ENCODE measurements at places on chromosomes 2 and 18. TPM values are rescaled to one million over a fixed set of nuclear protein-coding genes. Genes with fewer than 3 reads are reported as not detected.

CTAGE1 gene
- total RNA-seq = not detected

ACADL gene
- not detected for total RNA-seq

UGT1A8 gene
- not detected for total RNA-seq

ADRA2B gene
- total RNA-seq = not detected

PTPRN gene
- not detected for total RNA-seq

NT5C1B gene
- total RNA-seq = not detected

ALPP gene
- total RNA-seq = not detected

DNA sequence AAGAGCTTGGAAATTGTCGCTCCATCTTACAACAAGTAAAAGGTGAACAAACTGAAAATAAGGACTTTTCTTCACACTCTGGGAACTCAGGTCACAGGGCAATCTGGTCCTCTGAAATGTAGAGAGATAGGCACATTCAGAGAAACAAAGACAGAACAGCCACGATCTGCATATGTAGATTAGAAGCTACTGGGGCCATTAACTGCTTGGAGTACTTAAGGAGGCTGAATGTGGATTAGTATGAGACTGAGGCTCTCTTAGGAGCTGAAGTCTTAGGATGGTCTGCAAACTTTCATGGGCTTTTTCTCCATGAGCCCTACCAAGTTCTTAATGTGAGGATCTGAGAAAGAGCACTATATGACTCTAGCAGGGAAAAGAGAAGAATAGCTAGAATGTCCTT is 265.3 kb upstream of the NXPH2 start:
- no peak for DNase-seq

GRCh38 chr2:48126162-48126561 is 219.9 kb upstream of the FBXO11 start:
- DNase-seq = no peak

DNA sequence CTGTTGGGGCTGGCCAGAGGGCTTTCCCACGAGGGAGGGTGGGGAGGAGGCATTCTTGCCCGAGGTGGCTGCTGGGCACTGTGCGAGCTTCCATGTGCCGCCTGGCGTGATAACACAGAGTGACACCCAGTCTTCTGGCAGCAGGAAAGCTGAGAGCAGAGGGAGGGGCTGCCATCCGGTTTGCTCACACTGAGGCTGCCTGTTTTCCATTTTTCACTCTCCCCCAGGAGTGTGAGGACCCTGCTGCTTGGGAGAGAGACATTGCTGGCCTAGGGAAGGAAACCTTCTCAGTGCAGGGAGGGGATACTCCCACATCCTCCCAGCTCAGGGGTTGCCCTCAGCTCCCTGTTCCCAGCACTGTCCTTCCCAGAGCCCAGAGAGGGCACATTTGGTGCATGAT is 73.1 kb downstream of the INHBB start:
- no peak for DNase-seq

GRCh38 chr2:138779781-138780445 is at the start of gene NXPH2:
NXPH2 (minus strand) TSS chr2:138780390; CDS start chr2:138780241, 149 bp downstream.
- DNase-seq = no peak

- DNase-seq = no peak
Measured at GRCh38 chr2:96771796-96772618, 11.3 kb downstream of the CNNM4 start.

DNA sequence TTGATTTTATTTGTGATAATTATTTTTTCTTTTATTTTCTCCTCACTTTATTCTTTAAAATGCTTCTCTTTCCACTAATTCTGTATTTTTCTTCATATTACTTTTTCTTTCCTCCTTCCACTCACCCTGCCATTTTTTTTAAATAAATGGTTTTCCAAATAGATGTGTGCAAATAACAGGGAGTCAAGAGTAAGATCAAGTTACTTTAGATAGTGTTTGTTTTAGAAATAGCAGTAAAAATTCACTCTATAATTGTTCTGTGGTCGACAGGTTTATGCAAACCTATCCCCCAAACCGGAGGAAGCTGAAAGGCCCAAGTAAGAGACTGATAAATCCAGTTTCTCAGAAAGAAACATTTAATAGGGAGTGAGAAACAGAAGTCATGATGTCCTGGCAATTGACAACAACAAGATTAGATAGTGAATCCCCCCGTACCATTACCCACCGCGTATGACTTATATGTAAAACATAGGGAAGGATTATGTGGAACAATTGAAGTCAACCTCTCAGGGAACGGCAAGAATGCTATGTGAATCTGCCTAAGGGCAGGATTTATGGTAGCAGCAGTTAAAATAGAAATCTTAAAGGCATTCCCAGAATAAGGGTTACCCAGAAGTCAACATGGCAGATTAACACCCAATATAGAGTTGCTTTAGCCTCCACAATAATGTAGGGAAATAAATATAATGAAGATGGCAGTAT is 75.5 kb downstream of the KYNU start:
- no peak for DNase-seq

DNA sequence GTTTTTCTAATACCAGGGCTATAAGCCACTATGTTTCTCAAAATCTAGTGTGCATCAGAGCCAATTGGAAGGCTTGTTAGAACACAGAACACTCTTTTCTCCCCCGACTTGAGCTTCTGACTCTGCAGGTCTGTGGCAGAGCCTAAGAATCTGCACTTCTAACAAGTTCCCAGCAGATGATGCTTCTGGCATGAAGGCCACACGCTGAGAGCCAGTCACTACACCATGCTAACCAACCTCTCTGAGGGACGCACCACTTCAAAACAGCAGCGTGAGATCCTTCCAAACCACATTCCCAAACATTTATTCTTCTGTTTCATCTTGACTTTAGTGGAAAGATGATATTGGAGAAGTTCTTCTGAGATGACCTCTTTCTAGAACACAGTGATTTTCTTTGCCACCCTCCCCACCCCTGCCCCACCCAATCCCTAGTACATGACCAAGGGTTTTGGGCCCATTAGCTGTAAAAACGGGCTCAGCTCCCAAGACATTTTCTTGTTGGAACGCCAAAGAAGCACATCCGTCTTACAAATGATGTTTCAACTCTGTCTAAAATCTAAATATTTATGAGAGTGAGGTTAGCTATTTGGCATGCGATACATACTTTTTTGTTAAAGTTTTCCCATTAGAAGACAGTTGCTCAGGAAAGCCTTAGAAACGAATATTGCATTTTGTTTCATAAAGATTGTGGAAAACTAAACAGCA is 391.9 kb downstream of the TMEM182 start:
- no peak for DNase-seq

- no peak for DNase-seq
Measured at GRCh38 chr2:207332480-207333212, 166.9 kb upstream of the KLF7 start.

- no peak for DNase-seq
Measured at GRCh38 chr2:186569897-186570296, 20.0 kb upstream of the ITGAV start.

- no peak for DNase-seq
Measured at GRCh38 chr2:17763641-17764333, 9.8 kb downstream of the GEN1 start.

GRCh38 chr2:232857158-232857563 is 12.9 kb upstream of the SNORC start:
- DNase-seq = no peak

- DNase-seq = no peak
Measured at GRCh38 chr2:217366966-217367365, 507.1 kb upstream of the TNP1 start.

GRCh38 chr2:68612765-68613519 is 30.4 kb upstream of the PROKR1 start:
- DNase-seq = no peak

DNA sequence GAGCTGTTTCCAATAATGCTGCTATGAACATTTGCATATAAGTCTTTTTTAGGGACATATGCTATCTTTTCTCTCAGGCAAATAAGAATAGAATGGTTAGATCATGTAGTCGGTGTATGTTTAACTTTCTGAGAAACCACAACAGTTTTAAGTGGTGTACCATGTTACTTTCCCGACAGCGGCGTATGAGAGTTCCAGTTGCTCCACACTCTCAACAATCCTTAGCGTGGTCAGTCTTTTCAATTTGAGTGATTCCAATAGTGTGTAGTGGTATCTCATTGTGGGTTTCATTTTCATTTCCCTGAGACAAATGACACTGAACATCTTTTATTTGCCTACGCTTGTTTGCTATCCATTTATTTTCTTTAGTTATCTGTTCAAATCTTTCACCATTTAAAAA is 149.5 kb downstream of the ACOXL start:
- DNase-seq = no peak

DNA sequence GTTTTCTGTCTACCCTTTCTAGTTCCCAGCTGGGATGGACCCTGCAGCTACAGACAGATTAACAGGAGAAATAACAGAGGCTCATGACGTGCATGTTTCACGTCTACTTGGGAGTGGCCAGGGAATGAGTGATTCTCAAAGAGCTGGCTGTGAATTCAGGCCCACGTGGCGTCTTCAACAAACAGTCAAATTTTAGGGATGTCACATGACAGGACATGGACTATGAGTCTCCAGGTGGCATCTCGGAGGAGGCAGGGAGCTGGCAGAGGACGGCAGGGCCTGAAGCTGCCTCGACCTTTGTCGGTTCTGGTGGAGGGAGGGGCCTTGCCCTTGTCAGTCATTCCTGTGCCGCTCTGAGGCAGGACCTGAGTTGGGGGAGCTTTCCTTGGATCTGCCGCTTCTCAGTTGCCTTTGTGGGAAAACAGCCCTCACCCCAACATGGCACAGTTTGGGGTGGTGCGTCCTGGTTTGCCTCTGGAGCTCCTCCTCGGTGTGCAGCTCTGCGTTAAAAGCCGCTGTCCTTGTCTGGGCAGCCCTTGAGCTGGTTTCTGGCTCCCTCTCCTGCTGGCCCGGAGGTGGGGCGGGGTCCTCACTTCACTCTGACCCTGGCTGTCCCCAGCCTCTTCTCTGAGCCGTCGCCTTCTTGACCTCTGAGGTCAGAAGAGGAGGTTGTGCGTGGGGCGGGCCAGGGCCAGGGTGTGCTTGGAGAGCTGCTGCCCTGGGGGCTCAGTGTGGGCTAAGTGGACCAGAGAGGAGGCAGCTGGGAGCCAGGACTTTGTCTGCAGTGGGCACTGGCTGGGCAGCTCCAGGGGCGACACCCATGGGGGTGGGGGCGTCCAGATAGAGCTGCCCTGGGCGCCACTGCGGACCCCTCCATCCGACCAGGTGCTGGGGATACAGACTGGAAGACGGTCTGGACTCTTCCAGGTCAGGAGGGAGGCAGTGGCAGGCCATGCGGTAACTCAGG is 12.1 kb upstream of the GAL3ST2 start:
- peak; percentile 62 for DNase-seq

- no peak for DNase-seq
Measured at GRCh38 chr2:60405271-60405919, 148.1 kb downstream of the BCL11A start.

GRCh38 chr2:215882689-215883088 is 130.7 kb downstream of the MREG start:
- no peak for DNase-seq

GRCh38 chr2:197782126-197782525 is 3.0 kb downstream of the BOLL start:
- no peak for DNase-seq

- DNase-seq = no peak
Measured at GRCh38 chr2:101433465-101433864, 41.4 kb downstream of the RFX8 start.

DNA sequence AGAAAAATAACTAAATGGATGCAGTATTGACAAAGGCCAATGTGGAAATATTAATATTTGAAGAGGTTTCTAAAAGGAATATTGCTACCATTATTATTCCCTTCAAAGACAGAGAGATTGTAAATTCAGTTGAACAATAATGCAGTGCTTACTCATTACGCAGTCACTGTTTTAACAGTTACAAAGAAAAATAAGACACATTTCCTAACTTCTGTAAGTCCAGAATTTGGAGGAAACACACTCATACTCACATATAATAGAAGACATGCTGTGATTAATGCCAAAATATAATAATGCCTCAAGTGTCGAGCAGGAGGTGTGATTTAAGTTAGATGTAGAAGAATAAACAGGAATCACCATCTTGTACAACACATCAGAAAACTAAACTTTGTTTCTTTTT is 389.2 kb downstream of the FBXO15 start:
- DNase-seq = no peak

GRCh38 chr2:184141866-184142265 is 456.5 kb upstream of the ZNF804A start:
- DNase-seq = no peak

DNA sequence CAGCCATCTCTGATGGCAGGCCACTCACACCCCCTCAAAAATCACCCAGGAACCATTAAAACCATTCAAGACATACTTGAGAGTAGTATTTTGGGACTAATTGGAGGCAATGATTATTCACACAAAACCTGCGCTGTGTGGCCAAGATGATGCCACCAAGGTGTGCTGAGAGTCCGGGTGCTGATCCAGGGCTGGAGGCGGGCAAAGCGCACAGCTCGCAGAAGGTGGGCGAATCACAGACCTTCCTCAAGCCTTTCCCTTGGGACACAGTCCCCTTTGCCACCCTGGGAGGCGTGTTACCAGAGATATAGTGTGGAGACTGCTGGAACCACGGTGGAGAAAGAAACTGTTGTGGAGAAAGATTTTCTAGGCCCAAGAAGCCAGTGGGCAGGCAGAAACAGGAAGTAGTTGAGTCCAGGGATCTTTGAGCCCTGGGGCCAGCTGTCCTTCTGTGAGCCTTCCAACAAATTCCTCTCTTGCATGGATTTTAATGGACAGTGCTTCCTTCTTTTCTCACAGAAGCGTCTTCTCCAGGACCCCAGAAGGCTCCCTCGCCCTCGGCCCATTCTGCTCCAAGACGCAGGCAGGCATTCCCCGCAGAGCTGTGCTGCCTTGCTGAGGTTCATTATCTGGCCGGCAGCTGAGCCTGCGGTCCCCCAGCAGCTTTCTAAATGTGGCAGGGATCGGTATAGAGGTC is 8.0 kb downstream of the COPS9 start:
- DNase-seq = no peak

GRCh38 chr2:224816816-224817215 is 100.7 kb upstream of the CCDC195 start:
- no peak for DNase-seq

DNA sequence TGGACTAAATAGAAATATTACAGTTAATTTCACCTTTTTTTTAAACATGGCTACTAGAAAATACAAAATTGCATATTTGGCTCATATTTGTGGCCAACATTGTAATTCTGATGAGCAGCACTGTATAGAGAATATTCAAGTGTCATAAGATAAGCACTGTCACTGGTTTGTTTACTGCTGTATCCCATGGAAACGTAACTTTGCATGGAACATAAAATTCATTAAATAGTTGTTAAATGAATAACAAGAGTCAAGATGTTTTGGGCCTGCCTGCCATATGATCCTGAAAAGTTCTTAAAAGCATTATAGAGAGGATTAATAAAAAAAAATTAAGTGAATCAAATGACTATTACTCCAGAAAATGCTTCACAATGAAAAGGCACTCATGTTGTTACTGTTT is 763.7 kb upstream of the CRIM1 start:
- no peak for DNase-seq

DNA sequence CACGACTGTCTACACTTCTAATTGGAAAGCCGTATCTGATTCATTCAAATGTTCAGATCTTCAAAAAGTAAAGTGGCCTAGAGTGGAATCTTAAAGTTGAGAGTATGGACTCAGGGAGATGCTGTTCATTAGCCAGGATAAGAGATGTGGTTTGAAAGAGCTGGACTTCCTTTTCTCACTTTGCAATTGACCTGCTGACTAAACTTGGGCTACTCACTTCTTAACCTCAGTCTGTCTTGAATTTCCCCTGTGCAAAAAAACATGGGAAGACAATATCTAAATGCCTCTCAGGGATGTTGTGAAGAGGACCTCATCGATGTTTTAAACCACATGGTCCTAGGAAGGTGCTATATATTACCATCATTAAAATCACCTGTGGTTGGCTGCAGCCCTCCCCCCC is 64.1 kb downstream of the BCL2 start:
- DNase-seq = no peak

Measured in natural killer cell treated with Interleukin-12 subunit alpha and Interleukin-12 subunit beta and Interleukin-15 and Interleukin-18, amount 100 ng/mL, for 72 hours (primary cell).